ENCODE measurements at places on chromosomes 3 and 15.

DNA sequence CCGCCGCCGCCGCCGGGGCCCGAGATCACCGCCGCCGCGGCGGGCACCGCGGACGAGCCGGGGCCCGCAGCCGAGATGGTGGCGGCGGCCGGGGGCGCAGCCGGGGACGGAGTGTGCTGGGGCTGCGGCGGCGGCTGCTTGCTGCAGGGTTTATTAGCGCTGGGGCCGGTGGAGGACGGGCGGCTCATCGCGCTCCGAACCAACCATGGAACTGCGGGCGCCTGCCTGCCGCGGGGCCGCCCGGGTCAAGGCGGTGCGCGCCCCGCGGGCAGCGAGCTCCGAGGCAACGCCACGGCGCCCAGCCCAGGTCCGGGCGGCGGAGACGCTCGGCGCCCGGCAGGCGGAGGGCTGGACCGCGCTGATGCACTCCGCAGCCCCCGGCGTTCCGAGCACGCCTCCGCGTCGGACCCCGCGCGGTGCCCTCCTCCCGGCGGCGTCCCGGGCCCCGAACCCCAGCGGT, 277 bp downstream of the SIAH2 start:
- no peak for DNase-seq

DNA sequence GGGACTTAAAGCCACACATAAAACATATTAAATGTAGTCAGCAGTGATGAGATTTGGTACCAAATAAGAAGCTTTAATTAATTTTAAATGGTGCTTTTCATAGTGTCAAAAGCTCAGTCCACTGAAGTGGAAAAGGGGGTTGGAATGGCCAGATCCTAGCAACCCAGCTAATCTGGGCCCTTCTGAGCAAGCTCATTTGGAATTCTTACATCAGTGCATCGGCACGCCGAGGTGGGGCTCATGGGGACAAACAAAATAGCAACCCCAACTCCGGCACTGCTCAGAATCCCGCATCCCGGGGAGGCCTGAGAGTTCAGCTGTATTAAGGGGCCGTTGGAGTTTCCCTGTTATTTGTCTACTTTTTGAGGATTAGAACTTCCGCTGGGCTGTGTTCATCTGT, 526.4 kb downstream of the SOX2 start:
- no peak for DNase-seq

DNA sequence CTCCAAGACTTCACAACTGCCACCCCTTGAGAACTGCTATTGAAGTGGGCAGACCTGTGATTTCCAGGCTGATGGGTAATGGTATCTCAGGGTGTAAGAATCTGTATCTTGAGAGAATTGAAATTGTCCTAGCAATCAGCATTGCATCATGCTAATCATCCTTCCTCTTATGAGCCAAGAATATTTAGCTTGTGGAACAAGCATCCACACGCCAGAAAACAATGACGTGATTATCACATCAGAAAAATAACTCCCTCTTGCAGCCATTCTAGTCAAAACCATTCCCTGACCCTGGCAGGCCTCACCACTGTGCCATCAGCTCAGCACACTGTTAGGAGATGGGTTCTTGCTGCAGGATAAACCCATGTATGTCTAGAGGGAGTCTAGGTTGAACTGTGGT, 6.7 kb downstream of the BCL2L10 start:
- no peak for DNase-seq

DNA sequence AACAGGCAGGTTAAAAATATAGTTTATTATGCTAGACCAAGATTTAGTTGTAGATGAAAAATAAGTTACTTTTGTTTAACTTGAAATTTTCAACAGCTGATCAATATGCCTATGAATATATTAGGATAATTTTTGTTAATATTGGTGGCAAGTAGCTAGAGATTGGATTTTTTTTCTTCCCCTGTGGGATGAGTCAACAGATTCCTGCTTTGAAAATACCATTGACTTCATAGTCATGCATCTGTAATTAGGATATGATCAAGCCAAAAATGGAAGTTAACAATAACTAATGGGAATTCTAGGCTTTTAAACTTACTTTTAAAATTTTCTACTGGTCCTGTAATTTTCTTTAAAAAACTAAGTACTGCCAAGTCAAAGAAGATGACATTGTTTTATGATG, 211.7 kb downstream of the ZIC1 start:
- no peak for DNase-seq

- no peak for DNase-seq
These were observed 27.8 kb upstream of the ATP13A3 start for GRCh38 chr3:194514626-194515025.

DNA sequence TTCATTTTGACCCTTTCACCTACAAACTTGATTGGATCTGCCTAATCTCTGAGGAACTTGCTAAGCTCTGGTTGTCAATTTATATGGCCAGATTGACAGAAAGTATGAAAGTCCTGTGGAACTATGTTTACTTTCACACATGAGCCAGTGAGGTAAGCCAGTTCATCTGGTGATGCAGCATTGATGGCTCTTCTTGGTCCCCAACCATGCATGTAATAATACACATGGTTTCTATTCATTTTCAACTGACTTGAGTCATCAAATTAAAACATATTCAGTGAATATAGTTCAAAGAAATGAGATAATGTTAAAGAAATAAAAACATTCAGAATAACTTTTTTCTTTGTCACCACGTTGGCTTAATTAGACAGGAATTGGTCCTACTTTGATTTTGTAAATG, 336.1 kb upstream of the THBS1 start:
- DNase-seq = no peak
